ENCODE measurements at places on chromosomes 6 and 20. TPM values are rescaled to one million over a fixed set of nuclear protein-coding genes. Genes with fewer than 3 reads are reported as not detected.

Gene KCNB1
- 2.7 TPM for total RNA-seq

Gene TBXT
- total RNA-seq = not detected

Gene VGLL2
- not detected for total RNA-seq

Gene TUBB2B
- 15.3 TPM for total RNA-seq

Gene CRYBG1
- total RNA-seq = 0.56 TPM

Gene MCHR2
- total RNA-seq = not detected

Gene ME1
- total RNA-seq = 38.4 TPM

Gene CST7
- total RNA-seq = not detected

Gene SMPDL3A
- total RNA-seq = 3.2 TPM

Gene ZC3H12D
- 0.12 TPM for total RNA-seq

Gene PPP1R16B
- 0.08 TPM for total RNA-seq

Gene PDE7B
- 0.63 TPM for total RNA-seq

Gene CST5
- not detected for total RNA-seq

Gene RPP21
- total RNA-seq = 75.7 TPM

Gene RNF39
- 0.05 TPM for total RNA-seq

Gene TMEM244
- not detected for total RNA-seq

Gene CDH26
- 0.30 TPM for total RNA-seq

Measured in A549 treated with Hydrocortisone at 1 μM for 4 hours (cell line).